ENCODE measurements at places on chromosomes 16 and 17.

- DNase-seq: no peak
Observed at GRCh38 chr16:7521834-7522233, 189.2 kb downstream of the RBFOX1 start.

- no peak for DNase-seq
Observed at GRCh38 chr17:43772877-43773648, 5.7 kb downstream of the DUSP3 start.

- DNase-seq: no peak
Observed at GRCh38 chr17:68595496-68595895, 5.7 kb downstream of the FAM20A start.

GRCh38 chr16:27748868-27749546, 199.1 kb downstream of the KATNIP start:
- no peak for DNase-seq

- no peak for DNase-seq
Observed at GRCh38 chr17:3959921-3960601, 4.2 kb downstream of the ATP2A3 start.

- no peak for DNase-seq
Observed at GRCh38 chr17:14471052-14471451, 170.2 kb downstream of the HS3ST3B1 start.

DNA sequence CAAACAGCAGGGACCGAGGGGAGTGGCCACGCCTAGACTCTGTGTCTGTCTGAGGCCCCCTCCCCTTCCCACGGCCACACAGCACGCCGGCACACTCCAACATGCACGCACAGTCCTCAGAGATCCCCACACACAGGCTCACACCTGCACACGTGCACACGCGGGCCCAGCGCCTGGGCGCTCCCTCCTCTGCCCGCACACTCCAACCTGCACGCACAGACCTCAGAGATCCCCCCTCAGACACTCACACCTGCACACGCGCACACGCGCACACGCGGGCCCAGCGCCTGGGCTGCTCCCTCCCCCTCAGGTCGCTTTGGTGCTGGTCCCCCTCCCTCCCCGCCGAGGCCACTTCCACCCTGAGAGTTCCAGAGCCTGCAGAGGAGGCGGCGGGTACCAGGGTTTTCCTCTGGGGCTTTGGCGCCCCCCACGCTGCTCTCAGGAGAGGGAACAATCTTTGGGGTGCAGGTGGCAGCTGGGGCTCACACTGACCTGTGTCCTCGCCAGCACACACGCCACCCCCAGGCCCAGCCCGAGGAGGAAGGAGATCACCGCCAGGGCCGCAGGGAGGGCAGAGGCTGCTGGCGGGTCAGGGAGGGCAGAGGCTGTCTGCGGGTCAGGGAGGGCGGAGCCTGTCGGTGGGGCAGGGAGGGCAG, 1.6 kb downstream of the CD7 start:
- DNase-seq: peak; percentile 69

- DNase-seq: no peak
Observed at GRCh38 chr16:50183316-50183715, 30.2 kb downstream of the TENT4B start.

DNA sequence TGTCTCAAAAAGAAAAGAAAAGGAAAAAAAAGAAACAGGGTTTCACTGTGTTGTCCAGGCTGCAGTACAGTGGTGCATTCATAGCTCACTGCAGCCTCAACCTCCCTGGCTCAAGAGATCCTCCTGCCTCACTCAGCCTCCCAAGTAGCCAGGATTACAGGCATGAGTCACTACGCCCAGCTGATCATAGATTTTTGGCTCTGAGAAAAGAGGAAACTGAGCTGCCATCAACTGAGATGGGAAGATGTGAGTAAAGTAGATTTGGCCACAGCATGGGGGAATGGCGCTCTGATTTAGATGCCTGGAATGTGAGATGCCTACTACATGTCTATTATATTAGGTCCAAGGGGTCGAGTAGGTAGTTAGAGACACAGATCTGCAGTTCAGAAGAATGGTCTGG, 5.9 kb upstream of the NAGS start:
- DNase-seq: no peak

DNA sequence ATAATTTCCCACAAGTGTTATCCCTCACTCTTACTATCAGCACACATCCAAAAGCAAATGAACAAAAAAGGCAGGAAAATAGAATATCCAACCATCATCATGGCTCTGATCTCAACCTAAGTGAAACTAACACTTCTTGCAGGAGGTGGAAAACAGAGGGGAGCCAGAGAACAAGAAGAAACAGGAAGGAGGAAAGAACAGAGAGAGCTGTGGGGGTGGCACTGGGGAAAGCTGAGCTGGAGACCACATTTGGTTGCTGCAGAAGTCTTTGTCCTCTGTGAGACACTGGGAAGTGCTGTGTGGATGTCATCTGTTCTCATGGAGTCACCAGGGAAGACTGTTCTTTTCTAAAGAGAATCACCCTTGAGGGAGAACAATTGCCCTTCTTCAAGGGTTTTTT, 34.7 kb downstream of the GRB7 start:
- no peak for DNase-seq

DNA sequence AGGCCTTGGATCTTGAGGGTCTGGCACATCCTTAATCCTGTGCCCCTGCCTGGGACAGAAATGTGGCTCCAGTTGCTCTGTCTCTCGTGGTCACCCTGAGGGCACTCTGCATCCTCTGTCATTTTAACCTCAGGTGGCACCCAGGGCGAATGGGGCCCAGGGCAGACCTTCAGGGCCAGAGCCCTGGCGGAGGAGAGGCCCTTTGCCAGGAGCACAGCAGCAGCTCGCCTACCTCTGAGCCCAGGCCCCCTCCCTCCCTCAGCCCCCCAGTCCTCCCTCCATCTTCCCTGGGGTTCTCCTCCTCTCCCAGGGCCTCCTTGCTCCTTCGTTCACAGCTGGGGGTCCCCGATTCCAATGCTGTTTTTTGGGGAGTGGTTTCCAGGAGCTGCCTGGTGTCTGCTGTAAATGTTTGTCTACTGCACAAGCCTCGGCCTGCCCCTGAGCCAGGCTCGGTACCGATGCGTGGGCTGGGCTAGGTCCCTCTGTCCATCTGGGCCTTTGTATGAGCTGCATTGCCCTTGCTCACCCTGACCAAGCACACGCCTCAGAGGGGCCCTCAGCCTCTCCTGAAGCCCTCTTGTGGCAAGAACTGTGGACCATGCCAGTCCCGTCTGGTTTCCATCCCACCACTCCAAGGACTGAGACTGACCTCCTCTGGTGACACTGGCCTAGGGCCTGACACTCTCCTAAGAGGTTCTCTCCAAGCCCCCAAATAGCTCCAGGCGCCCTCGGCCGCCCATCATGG, 4.0 kb upstream of the ADGRG3 start:
- DNase-seq: no peak

DNA sequence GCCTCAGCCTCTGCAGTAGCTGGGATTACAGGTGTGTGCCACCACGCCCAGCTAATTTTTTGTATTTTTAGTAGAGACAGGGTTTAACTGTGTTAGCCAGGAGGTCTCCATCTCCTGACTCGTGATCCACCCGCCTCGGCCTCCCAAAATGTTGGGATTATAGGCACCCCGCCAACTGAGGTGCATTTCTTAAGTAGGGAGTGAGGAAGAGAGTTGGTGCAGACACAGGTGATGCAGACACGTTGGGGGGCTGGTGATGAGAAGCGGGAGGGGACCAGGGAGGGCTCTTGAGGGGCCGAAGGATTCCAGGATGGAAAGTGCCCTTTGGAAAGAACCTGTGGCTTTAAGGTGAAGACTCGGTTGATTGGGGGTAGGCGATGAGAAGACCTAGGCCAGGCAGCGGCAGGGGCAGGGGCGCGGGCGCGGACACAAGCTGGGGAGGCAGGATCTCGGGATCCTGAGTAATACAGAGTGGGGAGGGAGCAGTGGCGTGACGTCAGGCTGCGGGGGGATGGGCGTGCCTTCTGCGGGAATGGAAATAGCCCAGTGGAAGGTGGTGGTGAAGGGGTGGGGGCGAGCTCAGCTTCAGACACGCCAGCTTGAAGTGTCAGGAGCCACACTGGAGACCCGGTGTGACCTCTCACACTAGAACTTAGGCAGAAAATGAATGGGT, 2.5 kb upstream of the ATP6V0C start:
- DNase-seq: no peak

GRCh38 chr16:8937803-8938202, 25.9 kb downstream of the USP7 start:
- DNase-seq: no peak

DNA sequence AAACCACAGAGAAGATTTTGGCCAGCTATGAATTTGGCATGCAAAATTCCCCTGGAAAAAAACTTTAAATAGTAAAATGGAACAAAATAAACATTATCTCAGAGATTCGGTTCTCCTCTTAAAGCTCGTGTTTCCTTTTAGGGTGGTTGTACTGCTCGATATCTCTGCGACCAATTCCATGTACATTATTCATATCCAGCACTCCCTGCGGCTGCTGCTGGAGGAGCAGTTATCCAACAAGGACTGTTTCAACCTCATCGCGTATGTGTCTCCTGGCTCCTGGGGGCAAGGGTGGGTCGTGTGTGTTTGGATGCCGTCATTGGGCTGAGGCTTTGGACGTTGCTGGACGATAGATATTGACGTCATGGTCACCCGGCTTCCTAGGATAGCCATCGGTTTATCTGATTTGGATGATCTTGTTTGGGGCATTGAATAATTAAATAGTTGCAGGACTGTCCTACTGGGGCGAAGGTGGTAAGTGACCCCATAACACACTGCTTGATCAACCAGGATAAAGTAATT, 33.8 kb downstream of the VWA3A start:
- DNase-seq: no peak

GRCh38 chr17:43816336-43817320, 16.3 kb downstream of the MPP3 start:
- DNase-seq: no peak

DNA sequence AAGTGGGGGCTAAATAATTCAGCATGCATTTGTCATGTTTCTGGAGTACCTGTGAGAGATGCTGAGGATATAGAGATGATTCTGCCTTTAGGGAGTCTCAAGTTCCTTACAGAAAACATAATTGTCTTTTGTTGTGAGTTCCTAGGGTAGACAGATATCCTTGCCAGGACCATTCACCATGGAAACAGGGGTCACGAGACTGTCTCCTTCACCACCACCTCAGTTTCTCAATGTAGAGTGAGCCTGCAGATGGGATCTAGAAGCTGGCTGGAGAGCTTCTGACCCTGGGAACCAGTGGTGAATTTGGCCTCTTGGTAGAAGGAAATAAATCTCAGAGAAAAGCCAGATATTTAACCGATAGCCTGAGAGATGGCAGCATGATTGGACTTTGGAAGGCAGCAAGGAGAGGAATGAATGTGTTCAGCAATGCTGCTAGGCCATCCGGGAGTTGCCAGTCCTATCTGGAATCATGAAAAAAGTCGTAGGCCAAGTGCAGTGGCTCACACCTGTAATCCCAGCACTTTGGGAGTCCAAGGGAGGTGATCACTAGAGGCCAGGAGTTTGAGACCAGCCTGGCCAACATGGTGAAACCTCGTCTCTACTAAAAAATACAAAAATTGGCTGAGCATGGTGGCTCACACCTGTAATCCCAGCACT, 7.4 kb upstream of the HDAC5 start:
- no peak for DNase-seq

GRCh38 chr16:4356820-4357219, 5.7 kb upstream of the PAM16 start:
- DNase-seq: no peak

GRCh38 chr16:12321311-12321842, 344.8 kb downstream of the SNX29 start:
- no peak for DNase-seq

- DNase-seq: no peak
Observed at GRCh38 chr16:17343728-17344127, 127.0 kb downstream of the XYLT1 start.

DNA sequence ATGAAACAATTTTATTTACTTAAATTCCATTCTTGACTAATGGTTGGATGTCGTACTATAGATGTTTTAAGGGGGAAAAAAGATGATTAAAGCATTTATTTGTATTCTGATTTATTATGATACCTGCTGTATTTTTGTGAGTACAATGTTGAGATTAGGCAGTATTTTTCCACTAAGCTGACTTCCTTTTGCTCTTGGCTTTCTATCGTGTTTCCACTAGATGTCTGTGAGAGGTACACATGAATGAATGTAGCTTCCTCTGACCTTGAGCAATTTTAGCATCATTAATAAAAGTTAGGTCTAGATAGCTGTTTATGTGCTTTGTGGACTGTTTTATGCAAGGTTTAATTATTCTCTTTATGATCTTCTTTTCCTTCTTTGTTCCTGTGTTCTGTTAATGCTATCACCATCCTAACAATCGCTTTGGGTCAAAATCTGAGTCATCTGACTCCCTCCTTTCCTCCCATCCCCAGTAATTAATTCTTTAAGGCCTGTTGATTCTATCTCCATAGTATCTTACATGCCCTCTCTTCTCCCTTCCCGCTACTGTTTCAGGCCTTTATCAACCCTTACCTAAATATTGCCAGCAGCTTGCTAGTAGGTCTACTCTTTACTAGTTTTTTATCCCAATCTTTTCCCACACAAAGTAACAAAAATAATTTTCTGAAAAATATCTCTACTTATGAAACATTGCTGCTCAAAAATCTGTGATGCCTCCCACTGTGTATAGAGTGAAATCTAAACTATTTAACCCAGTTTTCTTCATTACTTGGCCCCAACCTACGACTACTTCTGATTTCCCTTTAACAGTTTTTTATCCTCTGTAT, 76.0 kb downstream of the VMP1 start:
- peak; percentile 10 for DNase-seq

GRCh38 chr16:59048876-59049275, 314.8 kb upstream of the GOT2 start:
- DNase-seq: no peak

- no peak for DNase-seq
Observed at GRCh38 chr17:13200671-13201070, 182.8 kb upstream of the ELAC2 start.

GRCh38 chr17:6187836-6188235, 117.7 kb downstream of the WSCD1 start:
- no peak for DNase-seq

GRCh38 chr17:43818966-43819365, 14.0 kb downstream of the MPP3 start:
- DNase-seq: no peak

DNA sequence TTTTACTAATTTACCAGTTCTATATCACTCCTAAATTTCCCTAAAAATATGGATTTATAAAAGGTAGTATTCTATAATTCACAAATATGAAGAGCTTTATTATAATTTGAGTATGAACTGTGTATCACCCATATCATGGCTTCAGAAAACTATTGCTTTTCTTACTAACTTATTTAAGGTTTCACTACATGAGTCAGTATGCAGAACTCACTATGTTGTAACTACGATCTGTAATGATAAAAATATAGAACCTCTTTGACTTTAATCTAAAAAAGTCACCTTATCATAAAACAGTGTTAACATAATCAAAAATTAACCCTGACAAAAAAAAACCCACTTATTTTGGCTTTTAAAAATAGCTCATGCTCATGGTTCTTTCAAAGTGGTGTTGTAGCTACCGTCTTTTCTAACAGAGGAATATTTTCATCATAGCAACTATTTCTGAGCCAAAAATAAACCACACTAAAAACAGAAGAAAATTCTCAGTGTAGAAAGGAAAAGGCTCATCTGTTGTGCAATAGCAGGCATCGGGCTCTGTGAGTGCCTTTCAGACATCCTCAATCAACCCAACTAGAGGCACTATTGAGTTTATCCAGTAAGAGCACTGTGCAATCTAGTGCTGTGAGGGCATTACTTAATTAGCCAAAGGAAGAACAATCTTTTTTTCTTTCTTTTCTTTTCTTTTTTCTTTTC, 42.1 kb downstream of the ITGAM start:
- DNase-seq: no peak
